ENCODE measurements at places on chromosomes 3 and 15.

DNA sequence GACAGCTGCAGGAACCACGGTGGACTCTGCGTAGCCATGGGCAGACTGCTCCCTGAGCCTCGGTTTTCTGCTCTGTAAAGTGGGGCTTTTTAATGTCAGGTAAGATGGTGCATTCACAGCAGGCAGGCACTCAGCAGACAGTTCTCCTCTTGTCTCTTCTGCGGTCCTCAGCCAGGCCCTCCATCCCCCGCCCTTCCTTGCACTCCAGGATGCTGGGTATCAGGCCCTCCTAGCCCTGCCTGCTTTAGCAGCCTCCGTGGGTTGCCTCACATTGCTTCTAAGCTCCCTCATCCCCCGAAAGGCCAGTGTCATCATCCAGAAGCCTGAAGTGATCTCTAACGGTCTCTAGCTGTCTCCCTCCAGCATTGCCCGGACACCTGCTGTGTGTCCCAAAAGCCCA, 115.7 kb downstream of the WNT7A start:
- DNase-seq = no peak

DNA sequence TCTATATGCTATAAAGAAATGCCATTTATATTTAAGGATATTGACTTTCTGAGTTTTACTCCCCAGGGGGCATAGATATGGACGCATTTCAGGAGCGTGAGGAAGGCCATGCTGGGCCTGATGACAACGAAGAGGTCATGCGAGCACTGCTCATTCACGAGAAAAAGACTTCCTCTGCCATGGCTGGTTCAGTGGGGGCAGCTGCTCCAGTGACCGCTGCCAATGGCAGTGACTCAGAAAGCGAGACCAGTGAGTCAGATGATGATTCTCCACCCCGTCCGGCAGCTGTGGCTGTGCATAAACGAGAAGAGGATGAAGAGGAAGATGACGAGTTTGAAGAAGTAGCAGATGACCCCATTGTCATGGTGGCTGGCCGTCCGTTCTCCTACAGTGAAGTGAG, 38.4 kb downstream of the GTF2E1 start:
- DNase-seq = peak; percentile 9

- no peak for DNase-seq
Observed at GRCh38 chr15:66261056-66261455, 7.5 kb upstream of the MEGF11 start.

DNA sequence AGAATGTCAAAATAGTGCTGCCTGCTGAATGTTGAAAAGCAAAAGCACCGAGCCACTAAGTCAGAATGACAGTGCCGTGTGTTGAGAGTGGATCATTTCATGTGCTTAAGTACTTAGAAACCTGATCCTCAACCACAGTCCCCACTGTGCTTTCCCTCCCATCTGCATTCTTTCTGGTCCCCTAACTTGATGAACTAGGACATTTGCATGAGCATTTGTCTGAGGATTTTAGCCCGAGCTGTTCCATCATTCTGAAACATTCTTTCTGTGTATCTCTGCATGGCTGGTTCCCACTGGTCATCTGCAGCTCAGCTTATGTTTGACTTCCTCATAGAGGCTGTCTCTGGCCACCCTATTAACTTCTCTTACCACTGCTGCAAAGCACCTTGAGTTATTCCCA, 42.0 kb downstream of the SST start:
- DNase-seq = no peak

GRCh38 chr15:25565470-25566264, 126.8 kb upstream of the UBE3A start:
- no peak for DNase-seq

- no peak for DNase-seq
Observed at GRCh38 chr3:99023590-99024192, 122.2 kb upstream of the DCBLD2 start.

GRCh38 chr15:49692514-49693090, 71.8 kb downstream of the DTWD1 start:
- no peak for DNase-seq

DNA sequence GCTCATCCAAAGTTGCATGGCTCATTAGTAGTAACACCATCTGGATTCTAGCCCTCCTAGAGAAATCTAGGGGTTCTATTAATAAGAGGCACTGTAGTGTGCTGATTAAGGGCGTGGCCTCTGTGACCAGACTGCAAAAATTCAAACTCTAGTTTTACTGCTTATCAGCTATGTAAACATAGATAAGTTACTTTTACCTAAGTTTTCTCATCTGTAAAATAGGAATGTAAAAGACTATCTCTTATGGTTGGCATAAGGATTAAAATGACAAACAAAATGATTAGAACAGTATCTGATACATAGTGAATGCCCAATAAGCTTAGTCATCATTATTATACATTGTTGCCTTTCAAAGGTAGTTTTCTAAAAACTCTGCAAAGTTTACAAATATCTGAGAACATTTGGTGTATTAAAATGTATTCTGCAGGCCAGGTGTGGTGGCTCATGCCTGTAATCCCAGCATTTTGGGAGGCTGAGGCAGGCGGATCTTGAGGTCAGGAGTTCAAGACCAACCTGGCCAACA, 4.5 kb downstream of the PTX3 start:
- DNase-seq = no peak

- no peak for DNase-seq
Observed at GRCh38 chr15:69897471-69898237, 200.1 kb downstream of the TLE3 start.

- DNase-seq = no peak
Observed at GRCh38 chr3:160577556-160578195, 12.3 kb upstream of the KPNA4 start.

DNA sequence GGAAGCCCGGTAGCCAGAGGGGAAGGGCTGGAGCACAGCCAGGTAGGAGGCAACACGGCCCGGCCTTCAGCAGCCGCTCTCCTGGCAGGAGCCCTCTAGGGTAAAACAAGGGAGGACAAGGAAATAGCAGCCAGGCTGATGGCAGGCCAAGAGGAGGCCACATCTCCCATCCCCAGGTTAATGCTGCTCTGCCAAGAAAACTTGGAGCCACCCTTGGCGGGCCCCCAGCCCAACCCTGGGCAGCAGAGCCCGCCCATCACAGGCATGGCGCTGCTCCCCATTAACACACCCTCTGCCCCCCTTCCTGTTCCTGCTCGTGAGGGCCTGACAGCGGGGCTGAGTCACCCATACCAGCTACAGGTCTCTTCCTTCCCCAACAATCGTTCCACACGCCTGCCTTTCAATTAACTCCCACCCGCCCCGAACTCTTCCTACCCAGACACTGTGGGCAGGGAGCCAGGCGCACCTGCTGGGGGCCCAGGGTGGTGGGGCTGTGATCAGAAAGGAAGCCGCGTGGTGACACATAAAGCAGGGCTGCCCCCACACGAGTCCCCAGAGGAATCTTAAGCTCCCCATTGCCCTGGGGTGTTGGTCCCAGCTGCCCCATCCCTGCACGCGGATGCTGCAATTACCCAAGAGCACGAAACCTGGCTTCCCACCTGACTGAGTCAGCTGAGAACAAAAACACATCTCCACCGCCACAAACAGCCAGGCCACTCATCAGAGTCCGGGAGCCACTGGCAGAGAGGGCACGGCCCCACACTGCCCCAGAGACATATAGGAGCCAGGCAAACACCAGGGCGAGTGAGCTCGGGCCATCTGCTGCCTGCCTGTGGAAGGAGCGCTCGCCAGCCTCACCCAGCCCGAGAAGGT, at the start of gene C15orf62:
Gene C15orf62, plus strand, starts transcription at position 707 of the 873 bp plus-strand sequence. CDS start 516 bp downstream, outside the sequence.
- peak; percentile 53 for DNase-seq

GRCh38 chr3:39118079-39118478, 10.6 kb downstream of the TTC21A start:
- no peak for DNase-seq

- no peak for DNase-seq
Observed at GRCh38 chr15:76996076-76996525, 1.2 kb downstream of the PSTPIP1 start.

All from GM12892 (cell line).